Stimulated activated CD8-positive, alpha-beta memory T cell treated with anti-CD3 and anti-CD28 coated beads, Interleukin-7, amount 100 ng/mL, for 1 hour (primary cell): ENCODE measurements at places on chromosomes 2 and 18.

DNA sequence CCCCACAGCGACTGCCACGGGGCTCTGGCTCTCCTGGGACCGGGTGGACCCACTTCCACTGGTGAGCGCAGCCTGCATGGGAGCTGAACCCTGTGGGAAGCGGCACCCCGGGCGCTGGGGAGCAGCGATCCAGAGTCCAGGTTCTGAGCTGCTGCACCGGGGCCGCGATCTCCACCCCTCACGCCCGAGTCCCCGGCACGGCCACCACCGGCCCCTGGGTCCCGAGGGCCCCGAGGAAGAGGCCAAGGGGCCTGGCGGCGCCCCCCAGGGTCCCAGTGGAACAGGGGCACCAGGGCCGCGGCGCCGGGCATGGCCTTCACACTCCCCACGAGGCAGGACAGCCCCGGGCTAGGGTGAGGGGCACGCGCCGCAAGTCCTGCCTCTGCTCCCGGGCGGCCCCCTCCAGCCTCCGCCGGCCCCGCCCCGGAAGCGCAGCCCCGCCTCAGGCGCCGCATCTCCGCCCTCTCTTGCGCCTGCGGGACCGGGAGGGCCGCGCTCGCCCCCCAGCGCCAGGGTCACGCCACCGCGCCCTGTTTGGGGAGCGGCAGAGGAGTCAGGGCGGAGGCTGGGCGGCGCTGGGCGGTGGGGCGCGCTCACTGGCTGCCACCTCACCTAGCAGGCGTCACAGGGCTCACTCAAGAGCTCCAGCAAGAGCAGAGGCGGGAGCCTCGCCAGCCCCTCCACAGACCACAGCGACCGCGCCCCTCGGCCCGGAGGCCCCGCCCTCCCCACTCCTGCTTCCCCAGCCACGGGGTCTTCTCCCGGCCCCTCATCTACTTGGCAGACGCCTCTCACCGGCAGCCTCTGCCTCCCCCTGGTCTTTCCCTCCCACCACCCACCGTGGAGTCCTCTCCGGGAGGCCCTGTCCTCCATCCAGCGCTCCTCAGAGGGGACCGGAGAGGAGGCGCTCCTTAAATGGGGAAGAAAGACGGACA, 26.8 kb downstream of the THAP4 start:
- DNase-seq, result peak; percentile 79

DNA sequence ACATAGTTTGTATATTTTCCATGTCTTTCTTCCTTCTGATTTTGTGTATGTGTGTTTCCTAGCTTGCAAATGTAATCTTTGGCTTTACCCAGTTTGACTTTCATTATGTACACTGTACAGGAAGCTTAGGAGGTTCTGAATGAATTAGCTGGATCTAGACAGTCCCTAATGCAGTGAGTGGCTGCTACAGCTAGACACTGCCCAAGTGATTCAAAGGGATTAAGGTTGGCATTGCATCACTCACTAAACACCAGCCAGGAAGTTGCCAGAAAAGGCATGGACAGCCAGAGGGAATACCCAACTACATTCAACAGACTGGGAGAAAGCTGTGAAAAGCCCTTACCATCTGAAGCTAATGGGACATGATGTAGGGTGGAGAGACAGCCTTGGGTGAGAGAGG, 316.0 kb upstream of the MEX3C start:
- DNase-seq, result no peak

DNA sequence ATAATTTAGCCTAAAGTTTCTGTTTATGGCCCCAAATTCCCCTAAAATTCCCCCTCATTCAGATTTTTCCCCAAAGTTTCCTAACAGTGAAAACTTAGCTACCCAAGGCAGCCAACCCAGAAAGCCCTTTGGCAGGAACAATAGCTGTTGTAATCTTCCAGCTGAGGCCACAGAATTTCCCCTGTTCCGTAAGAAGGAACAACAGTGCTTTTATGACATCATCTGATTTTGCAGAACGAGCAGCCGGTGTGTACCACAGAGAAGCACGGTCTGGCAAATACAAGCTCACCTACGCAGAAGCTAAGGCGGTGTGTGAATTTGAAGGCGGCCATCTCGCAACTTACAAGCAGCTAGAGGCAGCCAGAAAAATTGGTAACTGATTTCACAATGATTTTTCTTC, 6.3 kb downstream of the TNFAIP6 start:
- no peak for DNase-seq

DNA sequence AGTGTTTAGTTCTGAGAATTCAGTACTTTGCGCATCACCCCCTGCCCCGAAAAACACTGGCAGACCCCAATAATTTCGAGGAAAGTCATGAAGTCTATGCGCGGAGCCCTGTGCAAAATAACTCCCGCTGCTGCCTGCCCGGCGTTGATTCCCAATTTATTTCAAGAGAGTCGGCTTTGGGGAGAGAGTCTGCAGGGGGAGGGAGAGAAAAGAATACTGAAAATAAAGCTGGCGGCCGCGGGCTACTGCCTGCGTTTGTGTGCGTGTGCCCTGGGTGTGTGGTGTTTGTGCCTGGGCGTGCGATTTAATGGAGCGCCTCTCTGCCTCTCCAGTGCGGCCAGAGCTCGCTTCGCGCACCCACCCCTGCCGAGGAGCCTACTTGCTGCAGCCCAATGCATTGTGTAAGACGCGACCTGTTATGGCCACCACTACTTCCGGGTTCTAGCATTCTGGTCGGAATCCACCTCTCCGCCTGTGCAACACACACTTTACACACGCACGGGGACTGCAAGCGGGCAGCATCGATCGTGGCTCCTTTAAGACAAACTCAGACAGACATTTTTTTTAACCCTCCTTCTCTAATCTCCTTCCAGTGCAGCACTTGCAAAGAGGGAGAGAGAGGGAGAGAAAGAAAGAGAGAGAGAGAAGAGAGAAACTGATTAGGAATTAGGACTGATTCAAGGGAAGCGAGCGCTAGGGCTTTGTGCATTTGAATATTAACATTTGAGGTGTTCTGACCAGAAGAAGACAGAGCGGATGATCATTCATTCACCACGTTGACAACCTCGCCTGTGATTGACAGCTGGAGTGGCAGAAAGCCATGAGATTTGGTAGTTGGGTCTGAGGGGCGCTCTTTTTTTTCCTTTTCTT, at the start of gene MEIS1:
MEIS1 (plus strand) TSS at position 447 of the 870 bp plus-strand sequence. CDS start 732 bp downstream, outside the sequence.
- DNase-seq, result no peak

GRCh38 chr2:159695795-159696448, 16.4 kb upstream of the MARCHF7 start:
- no peak for DNase-seq

DNA sequence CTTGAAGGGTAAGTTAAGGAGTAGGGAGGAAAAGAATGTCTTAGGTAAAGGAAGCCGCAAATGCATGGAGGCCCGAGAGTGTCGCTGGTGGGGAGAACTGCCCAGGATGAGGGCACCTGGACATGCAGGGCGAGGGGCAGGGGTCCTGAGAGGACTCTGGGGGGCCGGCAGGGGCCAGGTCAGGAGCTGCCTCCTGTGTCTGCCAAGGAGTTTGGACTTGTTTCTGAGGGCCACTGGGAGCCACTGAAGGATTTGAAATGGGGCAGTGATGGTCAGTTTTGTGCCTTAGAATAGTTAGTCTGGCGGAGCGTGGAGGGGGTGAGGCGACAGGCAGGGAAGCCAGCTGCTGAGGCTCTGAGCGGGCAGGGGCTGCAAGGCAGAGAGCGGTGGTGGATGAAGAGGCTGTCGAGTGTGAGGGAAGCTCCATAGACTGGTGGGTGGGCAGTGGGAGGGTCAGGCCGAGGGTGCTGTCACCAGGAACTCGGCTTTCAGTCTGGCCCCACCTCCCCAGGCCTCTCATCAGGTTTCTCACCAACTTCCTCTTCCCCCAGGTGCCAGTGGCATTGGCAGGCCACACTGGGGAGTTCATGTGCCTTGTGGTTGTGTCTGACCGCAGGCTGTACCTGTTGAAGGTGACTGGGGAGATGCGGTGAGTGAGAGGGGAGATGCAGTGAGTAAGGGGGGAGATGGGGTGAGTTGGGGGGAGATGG, 14.7 kb upstream of the SLC4A3 start:
- no peak for DNase-seq

GRCh38 chr2:178269438-178270224, 75.3 kb downstream of the OSBPL6 start:
- DNase-seq, result no peak

DNA sequence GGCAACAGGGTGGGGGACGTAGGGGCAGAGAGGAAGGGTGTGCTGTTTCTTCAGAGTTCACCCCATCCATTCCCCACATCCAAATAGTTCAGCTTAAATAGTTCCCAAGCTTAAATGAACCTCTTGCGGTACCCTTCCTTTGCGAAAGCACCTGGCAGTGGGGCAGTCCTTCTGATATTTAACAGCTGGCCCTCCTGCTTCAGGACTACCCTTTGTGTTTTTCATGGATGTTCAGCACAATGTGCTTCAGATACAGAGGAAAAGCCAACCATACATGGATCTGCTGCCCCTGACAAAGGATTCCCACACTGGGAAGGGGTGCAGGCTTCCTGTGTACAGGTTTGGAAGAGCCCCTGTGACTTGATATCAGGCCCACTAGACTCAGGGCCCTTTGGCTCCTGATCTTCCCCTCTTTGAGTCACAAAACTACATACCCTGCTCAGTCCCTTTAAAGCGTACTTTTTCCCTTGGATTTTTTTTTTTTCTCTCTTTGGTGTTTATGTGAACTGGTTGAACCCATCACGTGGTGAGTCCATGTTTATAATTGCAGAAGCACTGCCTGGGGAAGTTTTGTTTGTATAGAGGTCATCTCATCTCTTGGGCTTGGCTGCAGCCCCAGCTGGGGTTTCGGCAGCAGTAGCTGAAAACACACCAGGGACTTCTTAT, 45.3 kb upstream of the IGFBP5 start:
- no peak for DNase-seq

DNA sequence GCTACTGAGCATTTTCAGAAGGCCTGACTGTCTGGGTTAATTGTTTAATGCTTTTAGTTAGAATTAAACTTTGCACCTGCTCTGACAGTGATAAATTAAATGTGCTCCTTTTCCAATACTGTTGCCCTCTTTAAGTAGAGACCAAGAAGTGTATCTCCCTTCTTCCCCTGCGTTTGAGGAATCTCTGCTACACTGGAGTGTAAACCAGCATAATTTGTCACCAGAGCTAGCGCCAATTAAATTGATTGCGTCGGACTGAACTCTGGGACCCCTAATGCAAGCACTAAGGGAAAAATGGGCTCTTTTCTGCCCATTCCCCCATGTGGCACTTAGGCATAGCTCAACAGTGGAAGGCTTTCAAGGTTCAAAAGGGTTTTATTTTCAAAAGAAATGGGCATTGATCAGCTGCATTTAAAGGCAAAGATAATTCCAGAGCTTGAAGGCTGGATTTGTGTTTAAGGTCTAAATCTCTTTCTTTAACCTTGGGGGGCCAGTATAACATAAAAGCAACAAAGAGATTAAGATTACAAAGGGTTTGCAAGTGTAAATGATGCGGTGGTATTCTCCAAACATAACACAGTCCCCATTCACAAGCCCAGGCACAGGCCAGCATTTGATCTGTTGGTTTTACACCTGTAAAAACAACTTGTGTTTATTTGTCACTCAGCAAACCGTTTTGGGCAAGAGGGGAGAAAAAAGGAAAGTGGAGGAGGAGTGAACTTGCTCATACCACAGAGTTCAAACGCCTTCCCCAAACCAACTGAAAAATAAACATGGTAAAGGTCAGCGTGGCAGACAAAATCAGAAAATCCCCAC, 427.6 kb downstream of the BCL11A start:
- no peak for DNase-seq

DNA sequence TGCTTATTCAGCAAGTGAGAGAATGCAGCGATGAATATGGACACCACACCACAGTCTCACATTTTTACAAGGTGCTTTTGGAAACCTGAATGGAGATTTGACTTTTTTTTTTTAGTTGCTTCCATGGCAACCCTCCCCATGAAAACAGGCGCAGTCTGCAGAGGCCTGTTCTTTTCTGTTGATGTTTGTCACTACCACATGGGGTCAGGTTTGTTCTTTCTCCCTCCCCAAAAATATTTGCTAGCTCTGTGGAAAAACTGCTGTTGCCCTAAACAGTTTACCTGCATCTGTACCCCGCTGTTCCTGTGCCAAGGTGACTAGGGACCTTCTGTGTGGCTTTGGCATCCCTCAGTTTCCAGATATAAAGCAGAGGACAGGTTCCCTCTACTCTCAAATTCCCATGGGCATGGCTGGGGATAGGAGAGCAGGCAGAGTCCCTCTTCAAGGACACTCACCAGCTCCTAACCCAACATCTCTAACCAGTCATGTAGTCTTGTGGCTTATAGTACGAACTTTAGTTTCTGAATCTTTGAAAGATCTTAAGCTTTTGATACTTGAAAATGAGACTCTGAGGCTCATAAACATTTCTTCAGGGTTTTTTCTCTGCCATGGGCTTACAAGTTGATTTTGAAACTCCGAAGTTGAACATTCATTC, 14.7 kb upstream of the MAPRE2 start:
- DNase-seq, result no peak

DNA sequence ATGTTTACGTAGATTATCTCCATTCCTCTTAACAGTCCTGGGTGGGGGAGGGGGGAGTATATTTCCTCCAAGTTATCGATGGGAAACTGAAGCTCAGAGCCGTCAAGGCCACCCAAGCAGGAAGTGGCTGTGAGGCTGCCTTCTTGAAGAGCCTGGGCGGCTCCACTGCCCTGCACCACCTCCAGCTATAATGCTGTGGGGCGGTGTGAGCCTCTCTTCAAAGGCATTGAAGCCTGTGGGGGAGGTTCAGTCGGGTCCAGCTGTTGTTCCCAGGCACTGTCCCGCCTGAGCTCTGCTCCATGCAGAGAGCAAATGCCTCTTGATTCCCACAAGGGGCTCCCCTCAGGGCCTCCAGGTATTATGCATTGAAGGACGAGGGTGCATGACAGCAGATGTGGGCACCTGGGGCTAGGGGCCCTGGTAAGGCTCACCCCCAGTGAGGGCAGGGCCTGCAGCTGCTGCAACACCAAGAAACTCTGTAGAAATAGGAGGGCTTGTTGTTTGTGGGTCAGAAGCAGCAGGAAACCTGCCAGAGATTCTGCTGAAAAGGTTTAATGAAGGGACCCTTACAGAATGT, 29.5 kb upstream of the LAPTM4A start:
- DNase-seq, result no peak

- DNase-seq, result no peak
Observed at GRCh38 chr2:185035906-185036305, 437.6 kb downstream of the ZNF804A start.

DNA sequence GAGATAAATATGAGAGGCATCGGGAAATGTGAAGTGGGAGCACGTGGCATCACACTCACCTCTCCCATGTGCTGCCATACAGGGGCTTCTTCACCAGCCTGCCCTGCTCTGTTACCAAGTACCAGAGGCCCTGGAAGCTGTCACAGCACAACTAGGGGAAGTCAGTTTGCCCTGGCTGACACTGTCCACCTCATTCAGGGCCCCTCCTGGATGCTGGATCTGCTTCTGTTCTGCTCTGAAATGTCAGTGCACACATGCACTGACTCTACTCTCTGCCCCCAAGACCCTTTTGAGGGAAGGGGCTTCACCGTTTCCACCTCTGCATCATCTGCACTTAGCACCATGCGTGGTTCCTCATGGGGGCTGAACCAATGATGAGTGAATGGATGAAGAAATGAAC, 311.1 kb downstream of the EN1 start:
- DNase-seq, result no peak
